Smooth muscle cell of the brain vasculature (primary cell): ENCODE measurements at places on chromosomes 5 and 9.

DNA sequence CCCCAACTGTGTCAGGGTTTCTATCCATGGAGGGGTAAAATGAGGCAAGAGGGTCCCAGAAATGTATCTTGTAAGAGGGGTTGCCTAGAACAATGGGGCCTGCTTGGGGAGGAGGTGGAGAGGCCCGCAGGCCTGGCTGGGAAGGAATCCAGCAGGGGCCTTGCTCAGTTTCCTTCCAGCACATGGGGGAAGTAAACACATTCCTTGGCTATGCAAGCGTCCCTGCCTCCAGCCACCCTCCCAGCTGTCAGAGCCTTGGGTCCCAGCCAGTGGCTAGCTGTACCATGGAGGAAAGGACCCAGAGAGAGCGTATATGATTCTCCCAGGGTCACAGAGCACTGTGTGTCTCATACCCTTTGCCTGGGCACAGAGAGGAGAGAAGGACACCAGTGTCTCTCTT, 71.1 kb upstream of the IL17B start:
- DNase-seq = no peak

DNA sequence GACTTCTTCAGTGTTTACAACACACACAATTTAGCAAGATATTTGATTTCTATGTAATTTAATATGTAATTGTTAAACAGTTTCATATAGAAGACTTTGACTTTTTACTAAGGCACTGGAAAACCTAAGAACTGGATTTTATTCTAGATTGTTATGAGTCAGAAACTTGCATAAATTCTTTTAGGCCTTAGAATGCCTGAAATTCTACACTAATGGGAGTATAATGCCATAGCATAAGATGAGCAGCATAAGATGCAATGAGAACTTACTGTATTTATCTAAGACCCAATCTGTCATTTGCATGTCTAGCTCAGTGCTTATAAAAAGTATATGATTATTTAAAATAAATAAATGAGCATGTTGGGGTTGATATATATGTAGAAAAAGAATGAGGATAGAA, 285.2 kb downstream of the CDH12 start:
- DNase-seq = no peak

- no peak for DNase-seq
These were observed 102.3 kb upstream of the GRIN3A start for GRCh38 chr9:101840694-101841188.

GRCh38 chr9:86454701-86455615, 100.7 kb upstream of the TUT7 start:
- DNase-seq = no peak

- no peak for DNase-seq
These were observed 7.1 kb upstream of the GNAQ start for GRCh38 chr9:78038620-78039300.

DNA sequence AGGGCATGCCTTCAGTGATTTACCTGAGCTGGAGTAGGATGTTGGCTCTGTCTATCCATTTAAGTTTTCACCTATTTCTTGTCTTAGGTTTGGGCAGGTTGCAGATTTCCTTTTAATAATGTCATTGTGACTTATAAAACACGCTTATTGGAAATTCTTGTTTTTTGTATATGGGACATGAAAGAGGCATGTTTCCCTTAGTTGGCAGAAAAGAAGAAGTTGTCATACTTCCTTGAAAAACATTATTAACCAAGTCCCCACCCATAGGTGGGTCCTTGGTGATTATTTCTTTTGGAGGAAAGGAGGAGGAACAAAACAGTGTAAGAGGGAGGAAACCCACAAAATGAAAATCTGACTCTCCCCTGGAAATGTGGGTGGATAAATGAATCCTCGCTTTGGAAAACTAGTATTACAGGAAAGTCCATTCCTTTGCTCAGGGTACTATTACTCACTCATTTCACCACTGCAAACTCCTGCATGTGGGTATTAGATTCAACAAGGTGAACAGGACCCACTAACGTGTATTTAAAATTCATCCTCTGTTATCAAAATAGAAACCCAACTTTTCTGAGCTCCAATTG, 9.3 kb downstream of the CER1 start:
- no peak for DNase-seq

- no peak for DNase-seq
These were observed 494 bp downstream of the CERT1 start for GRCh38 chr5:75510836-75511434.

GRCh38 chr9:8660383-8660782, 860.8 kb upstream of the DMAC1 start:
- no peak for DNase-seq

- no peak for DNase-seq
These were observed 266.8 kb upstream of the ACTBL2 start for GRCh38 chr5:57749396-57749795.

GRCh38 chr9:111937301-111937700, 40.7 kb downstream of the UGCG start:
- no peak for DNase-seq

- no peak for DNase-seq
These were observed 64.7 kb downstream of the MEGF10 start for GRCh38 chr5:127355337-127355736.

DNA sequence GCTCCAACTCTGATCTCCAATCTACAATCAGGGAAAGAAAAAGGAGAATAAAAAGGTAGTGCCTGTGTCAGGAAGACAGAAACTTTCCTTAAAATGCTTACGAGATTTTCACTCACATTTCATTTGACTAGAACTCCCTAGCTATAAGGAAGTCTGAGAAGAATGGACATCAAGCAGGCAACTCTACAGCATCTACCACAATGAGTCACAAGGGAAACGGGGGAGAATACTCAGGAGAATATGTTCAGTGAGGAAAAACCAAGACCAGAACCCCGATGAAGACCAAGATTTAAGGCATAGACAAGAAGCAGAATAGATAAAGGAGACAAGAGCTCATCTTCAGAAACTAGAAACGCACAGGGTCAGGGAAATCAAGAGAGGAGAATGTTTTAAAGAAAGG, 9.0 kb upstream of the SETD9 start:
- DNase-seq = no peak

DNA sequence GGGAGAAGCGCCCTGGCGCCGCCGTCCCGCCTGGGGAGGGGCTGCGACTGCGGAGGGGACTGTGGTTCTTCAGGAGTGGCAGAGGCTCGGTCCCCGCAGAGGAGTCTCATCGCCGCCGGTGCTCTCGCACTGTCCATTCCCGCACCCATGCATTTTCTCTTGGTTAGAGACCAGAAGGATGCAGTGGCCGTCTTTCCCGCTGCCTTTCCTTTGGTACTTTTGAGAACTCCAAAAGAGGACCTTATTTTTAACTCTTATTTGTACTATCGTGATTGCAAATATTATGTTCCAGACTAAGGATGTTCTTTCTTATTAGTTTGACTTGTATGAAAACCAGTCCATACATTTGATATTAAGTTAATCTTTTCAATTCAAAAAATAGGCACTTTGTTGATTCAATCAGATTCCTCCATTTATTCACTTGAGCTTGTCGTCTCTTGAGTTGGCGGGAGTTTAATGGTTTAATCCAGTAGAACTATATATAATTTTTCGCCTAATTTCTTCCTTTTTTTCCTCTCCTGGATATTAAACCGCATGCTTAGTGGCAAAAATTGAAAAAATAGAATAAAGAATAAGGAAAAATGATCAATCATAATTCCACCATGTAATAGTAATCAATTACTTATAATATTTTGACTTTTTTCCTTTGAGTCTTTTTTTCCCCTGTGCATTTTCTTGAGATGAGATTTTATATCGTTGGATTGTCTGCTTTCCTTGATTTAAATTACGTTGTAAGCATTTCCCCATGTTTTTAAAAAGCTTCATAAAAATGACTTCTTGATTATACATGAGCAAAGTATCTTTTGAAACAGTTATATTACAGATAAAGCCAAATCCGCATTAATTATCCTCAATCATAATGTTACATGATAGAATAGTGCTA, 861 bp downstream of the ZFYVE16 start:
- peak; percentile 2 for DNase-seq

- no peak for DNase-seq
These were observed 111.1 kb upstream of the PRDM9 start for GRCh38 chr5:23396346-23396745.

DNA sequence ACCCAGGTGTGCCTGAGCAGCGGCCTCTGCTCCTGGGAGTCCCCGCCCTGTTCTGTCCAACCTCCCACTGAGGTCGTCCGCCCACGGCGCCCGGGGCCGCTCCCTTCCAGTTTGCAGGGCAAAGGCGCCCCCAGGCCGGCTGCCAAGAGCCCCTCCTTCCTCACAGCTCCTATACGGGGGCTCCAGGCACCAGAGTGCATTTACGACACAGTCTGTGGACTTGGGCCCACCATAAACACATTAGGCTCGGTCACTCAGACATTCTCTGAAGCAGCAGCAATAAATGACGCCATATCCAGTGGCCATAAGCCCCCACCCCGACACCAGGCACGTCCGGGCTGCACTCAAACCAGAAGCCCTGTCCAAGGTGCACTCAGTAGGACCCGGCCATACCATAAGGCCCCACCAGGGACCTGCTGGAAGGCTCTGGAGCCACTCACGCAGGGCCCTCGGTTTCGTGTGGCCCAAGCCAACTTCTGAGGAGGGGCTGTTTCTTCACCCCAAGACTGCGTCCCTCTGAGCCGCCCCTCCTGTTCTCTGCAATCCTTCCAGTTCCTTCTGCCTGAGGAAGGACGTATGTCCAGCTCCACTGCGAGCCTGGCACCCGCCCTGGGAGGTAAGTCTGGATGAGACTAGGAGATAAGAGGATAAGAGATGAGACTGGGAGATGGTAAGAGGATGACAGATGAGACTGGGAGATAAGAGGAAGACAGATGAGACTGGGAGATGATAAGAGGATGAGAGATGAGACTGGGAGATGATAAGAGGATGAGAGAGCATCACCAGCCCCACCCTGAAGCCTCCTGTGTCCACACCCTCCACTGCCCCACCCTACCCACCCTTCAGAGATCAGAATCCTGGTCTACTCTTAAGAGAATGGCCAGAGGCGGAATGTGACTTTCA, 26.7 kb downstream of the SLC6A18 start:
- DNase-seq = no peak

DNA sequence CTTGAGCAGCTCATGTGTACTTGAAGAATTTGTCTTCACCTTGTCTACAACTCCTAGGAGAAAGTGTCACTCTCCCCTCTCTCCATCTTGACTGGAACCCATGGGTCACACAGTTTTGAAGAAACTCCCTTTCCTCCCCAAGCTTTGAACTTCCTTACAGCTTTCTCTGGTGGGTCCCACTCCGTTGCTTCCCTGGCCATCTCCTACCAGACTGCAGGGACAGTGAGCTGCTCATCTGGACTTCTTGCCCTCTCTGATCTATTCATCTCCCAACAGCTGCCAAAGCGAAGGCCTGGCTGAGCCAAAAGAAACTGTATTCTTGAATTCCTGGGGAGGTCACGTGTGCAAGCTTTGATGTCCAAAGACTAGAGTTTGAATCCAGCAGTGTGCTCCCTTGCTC, 22.7 kb upstream of the CXCL14 start:
- no peak for DNase-seq

GRCh38 chr5:174951151-174951780, 226.9 kb downstream of the MSX2 start:
- DNase-seq = peak; percentile 39

GRCh38 chr5:126976520-126977172, 53.7 kb downstream of the MARCHF3 start:
- DNase-seq = no peak

GRCh38 chr9:7366121-7366520, 433.5 kb downstream of the DMAC1 start:
- no peak for DNase-seq

GRCh38 chr5:172939071-172939470, 20.2 kb upstream of the RPL26L1 start:
- DNase-seq = no peak

- DNase-seq = no peak
These were observed 115.7 kb downstream of the DEPDC1B start for GRCh38 chr5:60584304-60584703.

GRCh38 chr5:42880496-42881150, 68.9 kb upstream of the SELENOP start:
- no peak for DNase-seq
